H1 (cell line): ENCODE measurements at places on chromosomes 5 and 9. TPM values are rescaled to one million over a fixed set of nuclear protein-coding genes. Genes with fewer than 3 reads are reported as not detected.

The PRUNE2 gene
- polyA plus RNA-seq, result 3.2 and 5.5 TPM in 2 replicates

The DND1 gene
- polyA plus RNA-seq, result 2.1 and 3.5 TPM in 2 replicates

The TNFSF15 gene
- 0.06 and 0.09 TPM in 2 replicates for polyA plus RNA-seq

DNA sequence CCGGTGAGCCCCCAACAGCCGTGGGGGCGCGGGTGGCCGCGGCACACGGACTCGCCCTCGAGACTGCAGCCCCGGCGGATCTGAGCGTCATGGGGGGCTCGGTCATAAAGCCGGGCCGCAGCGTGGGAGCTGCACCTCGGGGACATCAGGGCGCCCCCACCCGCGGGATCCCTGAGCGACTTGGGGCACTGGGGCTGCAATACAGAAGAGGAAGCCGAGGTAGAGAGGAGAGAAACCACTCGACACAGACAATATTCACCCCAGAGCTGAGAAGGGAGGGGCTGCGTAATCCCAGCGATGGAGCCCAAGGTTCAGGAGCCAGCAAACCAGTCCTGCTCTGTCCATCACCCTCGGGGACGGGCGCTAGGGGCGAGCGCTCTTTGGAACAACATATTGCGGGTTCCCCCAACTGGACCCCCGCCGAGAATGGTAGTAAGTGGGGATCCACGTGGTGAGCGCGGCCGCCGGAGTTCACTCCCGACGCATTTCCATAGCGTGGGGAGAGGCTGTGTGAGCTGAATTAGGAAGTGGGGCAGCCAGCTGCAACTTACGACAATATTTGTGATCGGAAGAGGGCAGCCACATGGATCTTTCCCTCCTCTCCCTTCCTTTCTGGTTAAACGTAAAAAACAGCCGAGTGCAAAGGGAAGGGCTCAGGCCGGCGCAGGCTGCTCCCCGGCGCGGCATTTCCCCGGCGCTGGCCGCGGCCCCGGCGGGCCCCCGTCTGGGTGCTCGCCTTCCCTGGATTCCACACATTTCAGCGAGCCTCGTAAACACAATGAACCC is 9.9 kb downstream of the PTCH1 start:
- DNase-seq, result no peak

DNA sequence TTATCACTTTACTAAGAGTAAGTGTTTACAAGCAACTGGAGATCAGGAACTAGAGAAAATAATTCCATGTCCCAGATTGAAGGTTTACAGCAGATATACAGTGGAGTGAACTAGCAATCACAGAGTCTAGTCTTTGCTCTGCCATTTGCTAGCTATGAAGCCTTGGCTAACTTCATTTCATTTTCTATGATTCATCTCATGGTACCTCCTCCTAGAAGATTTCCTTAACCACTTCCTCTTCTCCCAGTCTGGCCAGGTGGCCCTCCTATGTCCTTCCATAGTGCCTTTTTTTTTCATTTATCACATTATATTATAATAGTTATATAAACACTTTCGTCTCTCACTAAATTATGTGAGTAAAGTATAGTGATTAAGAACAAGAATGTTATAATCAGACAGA is 52.1 kb downstream of the GRIA1 start:
- no peak for DNase-seq

- no peak for DNase-seq
These were observed 4.1 kb upstream of the ZFYVE16 start for GRCh38 chr5:80403782-80404181.

The FAT2 gene
- polyA plus RNA-seq, result 0.09 and 0.12 TPM in 2 replicates

- DNase-seq, result no peak
These were observed 17.0 kb upstream of the NDUFS4 start for GRCh38 chr5:53543401-53543800.

GRCh38 chr9:134943836-134944235 is 26.1 kb upstream of the FCN1 start:
- DNase-seq, result no peak

GRCh38 chr5:163089230-163089629 is 348.2 kb upstream of the CCNG1 start:
- DNase-seq, result no peak

The LCN1 gene
- not detected in 2 replicates for polyA plus RNA-seq

DNA sequence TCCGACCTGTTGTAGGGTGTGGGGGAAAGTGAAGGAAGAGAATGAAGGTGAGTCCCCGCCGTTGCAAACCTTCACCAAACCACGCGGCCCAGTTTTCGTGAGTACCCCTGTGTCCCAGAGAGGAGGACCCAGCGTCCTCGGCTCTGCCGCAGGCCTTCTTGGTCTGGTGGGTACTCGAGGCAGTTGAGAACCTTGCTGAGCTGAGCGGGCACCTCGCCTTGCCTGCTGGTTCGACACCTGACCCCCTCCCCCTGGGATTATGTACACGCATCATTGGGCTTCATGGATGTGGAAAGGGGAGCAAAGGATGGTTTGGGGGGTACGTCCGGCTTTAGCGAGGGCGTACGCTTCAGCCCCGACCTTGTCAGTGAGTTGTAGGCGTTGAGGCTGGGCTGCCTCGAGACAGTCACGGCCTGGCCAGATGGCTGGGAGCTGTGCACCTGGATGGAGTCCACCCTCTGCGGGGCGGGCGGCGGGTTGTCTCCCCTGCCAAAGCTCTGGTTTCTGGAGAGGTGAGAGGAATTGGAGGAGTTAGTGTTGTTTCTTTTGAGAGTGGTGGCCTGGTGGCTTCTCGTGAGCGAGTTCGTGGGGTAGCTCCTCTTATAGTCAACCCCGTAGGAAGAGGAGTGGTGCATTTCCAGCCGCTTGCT is 128.1 kb downstream of the SEMA6A start:
- no peak for DNase-seq

The OLFM1 gene
- 49.7 and 53.0 TPM in 2 replicates for polyA plus RNA-seq

- DNase-seq, result no peak
These were observed 49.2 kb upstream of the TNC start for GRCh38 chr9:115167175-115167574.

- DNase-seq, result no peak
These were observed 61.4 kb downstream of the FAM78A start for GRCh38 chr9:131214876-131215275.

DNA sequence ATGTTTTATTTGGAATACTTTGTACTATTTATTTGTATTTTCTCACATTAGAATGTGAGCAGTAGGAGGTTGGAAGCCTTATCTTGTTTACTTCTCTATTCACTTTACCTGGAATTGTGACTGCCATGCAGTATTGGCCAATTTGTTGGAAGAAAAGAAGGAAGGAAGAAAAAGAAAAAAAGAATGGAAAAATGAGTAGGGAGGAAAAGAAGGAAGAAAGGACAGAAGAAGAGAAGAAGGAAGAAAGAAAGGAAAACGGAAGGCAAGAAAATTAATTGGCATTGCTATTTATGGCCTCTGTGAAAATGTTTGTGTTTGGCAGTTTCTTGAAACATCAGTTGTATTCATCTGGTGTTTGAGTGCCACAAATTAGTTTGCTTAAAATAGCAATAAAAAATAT is 575.2 kb upstream of the ZNF608 start:
- DNase-seq, result no peak

The DIAPH1 gene
- 61.2 and 70.9 TPM in 2 replicates for polyA plus RNA-seq

The PCDHB3 gene
- polyA plus RNA-seq, result 1.6 and 1.8 TPM in 2 replicates
